Stimulated activated CD8-positive, alpha-beta memory T cell treated with anti-CD3 and anti-CD28 coated beads, Interleukin-15, amount 100 ng/mL, for 4 hours (primary cell): ENCODE measurements at places on chromosomes 16 and 17.

DNA sequence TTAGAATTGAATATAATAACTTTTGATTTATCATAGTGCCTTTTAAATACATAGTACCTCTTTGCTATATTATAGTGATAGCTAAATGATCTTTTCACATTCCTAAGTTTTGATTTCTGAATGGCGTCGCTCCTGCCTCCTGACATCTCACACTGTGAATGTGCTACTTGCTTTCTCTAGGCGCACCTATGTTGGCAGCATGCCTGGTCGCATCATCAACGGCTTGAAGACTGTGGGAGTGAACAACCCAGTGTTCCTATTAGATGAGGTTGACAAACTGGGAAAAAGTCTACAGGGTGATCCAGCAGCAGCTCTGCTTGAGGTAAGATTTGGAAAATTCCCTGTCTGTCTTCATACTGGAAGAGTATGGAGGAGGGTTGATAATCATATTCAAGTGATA lies 29.8 kb upstream of the ABCC11 start:
- DNase-seq = no peak

DNA sequence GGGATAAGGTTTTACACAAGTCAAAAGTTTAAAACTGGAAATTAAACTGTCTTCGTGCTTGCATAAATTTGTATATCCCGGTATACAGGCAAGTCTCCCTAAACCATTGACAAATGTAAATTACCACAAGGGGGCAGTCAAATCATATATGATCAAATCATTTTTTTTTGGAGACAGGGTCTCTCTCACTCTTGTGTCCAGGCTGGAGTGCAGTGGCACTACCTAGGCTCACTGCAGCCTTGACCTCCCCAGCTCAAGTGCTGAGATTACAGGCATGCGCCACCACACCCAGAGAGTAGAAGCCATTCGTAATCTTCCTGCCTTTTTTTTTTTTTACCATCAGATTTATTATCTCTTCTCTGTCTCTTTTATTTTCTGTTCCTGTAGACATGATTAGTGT lies 18.5 kb downstream of the TOP2A start:
- DNase-seq = no peak

- no peak for DNase-seq
Observed at GRCh38 chr17:17710728-17711541, 29.7 kb downstream of the RAI1 start.

DNA sequence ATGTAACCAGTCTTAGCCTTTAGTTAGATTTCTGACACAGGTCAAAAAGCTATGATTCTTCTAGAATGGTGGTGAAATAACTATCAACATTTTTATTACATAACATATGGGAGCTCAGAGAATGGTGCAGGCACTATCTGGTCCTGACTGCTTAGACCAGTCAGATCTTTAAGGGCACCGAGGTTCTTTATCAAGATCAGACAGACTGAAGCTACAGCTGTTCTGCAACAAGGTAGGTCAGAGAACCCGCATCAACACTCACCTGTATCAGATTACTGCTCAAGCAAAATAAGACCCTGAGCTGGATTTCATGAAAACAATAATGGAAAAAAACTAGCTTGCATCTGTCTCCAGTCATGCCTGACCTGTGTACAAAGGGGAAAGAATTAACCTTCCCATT lies 160.4 kb downstream of the KCNJ2 start:
- no peak for DNase-seq

- DNase-seq = no peak
Observed at GRCh38 chr17:9521062-9521461, 54.6 kb downstream of the STX8 start.

DNA sequence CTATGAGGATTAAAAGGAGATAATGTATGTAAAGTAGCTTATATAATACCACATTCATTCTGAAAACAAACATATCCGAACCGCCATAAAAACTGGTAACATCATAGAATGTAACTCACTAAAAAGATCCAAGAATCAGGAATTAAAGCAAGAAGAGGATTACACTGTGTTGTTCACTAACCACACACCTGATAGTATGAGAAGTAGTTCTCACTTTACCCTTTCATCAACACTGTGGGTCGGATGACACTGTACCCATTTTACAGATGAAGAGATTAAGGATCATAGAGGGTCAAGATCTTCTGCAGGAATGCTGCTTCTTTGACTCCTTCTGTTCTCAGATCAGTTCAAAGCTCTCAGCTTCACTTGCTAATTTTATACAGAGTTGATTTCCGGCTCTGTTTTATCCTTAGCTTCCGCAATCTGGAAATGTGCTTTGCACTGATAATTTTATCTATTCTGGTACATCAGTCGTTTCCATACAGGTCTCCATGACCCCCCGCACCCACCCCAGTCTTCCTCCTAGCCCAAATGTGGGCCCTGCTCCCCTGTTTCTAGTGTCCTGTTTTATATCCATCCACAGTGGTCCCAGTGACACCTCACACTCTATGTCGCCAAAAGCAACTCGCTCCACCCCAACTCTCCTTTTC lies 288.6 kb upstream of the CCL2 start:
- no peak for DNase-seq

DNA sequence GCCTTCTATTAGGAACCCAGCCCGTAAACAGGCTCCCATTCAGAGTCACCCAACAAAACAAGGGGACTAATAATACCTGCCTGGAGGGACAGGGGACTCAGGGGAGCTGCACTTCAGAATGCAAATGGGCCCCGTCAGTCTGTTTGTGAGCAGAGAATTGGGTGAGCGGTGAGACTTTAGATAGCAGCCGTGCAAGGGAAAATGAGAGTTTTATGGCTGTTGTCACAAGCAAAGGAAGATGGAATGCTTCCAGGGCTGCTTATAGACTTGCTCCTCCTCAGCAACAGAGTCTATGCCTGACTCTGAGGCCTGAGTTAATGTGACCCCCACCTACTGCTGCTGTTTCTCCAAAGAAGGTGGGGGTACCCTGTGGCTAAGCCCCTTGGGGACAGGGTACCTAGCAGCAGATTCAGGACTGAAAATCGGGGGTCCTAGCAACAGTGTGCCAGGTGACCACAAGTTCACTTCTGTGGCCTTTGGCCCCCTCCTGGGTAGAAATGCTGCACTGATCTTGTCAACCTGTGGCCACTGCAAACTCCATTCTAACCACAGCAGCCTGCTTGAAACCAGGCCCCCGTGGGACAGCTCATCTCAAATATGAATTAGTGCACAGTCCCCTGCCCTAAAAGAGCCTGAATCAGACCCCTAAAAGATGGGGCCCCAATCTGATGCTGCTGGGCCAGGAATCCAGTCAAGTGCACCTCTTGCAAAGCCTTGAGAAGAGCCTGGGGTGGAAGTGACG lies 126.4 kb downstream of the C16orf78 start:
- no peak for DNase-seq

- peak; percentile 46 for DNase-seq
Observed at GRCh38 chr17:29615048-29615385, 7.7 kb downstream of the CORO6 start.

- DNase-seq = no peak
Observed at GRCh38 chr16:53974484-53975080, 270.6 kb downstream of the FTO start.

DNA sequence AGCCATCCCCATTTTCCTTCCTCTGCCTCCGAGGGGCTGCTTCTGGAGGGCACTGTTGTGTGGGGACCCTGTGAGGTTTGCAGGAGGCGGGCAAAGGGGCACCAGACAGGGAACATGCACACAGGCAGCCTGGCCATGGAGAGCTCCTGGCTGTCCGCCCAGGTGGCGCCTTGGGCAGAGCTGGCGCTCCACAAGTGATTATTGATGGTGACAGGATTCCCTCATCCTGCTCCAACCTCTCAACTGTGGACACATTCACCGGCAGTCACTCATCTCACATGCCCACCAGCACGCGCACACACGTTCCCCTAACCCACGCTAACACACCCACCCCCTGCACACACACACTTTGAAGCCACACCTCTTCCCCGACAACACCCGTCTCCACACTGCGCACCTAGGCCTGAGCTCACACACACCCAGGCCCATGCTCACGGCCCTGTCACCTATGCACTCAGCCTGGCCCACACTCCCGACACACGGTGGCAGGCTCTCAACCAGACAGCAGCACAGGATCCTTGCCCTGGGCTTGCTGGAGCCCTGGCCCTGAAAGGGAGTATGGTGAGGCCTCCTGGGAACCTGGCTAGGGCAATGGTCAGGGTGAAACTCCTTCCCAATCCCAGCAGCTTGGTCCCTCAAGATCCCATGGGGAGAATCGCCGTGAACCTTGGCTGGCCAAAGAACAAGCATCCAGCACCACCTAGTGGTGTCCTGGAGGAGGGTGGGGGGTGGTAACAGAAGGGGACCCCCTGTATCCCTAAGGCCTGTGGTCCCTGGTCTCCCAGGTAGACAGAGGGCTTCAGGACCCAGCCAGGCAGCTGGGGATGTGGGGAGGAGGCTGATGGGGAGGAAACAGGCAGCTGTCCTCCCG lies 3.6 kb downstream of the PNMT start:
- no peak for DNase-seq

- DNase-seq = no peak
Observed at GRCh38 chr17:59488805-59489204, 76.6 kb upstream of the DHX40 start.

- no peak for DNase-seq
Observed at GRCh38 chr16:13906168-13907089, 13.5 kb upstream of the ERCC4 start.

DNA sequence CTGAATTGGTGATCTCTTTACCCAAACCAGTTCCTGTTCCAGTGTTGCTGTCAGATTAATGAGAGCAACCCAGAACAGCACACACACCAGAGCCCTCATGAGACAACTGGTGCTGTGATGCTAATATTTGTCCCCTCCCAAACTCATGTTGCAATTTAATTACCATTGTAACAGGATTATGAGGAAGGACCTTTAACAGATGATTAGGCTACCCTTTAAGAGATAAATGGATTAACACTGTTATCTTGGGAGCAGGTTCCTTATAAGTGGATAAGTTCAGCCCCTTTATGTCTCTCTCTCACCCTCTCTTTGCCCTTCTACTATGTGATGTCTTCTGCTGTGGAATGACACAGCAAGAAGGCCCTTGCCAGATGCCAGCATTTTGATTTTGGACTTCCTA lies 1.1 kb upstream of the CCDC182 start:
- DNase-seq = no peak

GRCh38 chr17:72600934-72601333 lies 480.1 kb downstream of the SOX9 start:
- DNase-seq = no peak

- DNase-seq = no peak
Observed at GRCh38 chr16:51049276-51049675, 101.8 kb downstream of the SALL1 start.

DNA sequence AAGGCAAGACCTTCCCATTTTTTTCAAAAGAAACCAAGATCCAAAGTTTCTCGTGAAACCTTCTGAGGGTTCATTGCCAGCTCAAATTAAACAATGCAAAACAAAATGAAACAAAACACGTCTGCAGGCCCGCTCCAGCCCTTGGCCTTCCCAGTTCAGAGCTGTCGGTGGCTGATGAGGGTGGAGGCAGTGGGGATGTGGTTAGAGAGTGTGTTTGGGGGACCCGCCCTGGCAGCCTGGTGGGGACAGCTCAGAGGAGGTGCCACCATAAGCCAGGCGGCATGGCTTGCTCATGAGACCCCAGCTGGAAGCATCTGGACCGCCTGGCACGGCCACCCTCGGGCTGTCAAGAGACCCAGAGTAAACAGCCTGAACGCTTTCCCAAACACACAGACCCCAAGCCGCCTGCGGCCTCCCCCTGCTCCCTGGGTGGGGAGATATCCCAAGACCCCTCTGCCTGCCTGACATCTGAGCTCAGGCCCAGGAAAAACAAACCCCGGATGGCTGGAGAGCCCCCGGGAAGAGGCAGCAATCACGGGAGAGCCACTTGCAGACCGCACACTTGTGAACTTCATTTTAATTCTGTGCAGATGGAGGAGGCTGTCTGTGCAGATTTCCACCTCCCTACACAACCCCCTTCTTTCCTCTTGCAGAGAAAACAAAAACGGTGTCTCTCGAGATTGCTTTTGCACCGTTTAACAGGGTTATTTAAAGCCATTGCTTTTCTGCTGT lies 35.4 kb upstream of the LITAF start:
- DNase-seq = no peak

- DNase-seq = no peak
Observed at GRCh38 chr16:74291577-74292208, 4.9 kb upstream of the PSMD7 start.

DNA sequence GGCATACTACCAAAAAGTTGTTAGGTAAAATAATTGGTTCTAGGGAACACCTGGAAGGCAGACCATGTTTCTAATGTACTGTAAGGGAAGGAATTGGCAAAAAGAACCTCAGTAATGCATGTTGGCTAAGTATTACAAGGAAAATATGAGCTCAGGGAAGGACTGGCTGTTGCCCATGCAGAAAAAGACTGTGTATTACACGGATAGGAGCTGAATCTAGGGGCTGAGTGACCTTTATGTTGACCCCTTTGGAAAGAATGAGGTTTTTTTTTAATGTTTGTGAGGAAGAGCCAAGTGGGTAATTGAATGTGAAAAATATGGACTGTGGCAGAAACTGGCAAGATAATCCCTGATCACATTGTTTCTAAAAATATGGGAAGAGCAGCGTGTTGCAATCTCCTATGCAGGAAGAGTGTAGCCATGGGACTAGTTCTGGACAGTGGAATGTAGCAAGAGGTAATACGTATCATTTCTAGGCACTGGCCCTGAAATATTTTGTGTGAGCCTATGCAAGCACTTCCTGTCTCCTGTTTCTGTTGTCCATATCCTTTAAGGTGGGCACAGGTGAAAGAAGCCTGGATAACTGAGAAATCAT lies 95.1 kb upstream of the CNTNAP4 start:
- DNase-seq = no peak

DNA sequence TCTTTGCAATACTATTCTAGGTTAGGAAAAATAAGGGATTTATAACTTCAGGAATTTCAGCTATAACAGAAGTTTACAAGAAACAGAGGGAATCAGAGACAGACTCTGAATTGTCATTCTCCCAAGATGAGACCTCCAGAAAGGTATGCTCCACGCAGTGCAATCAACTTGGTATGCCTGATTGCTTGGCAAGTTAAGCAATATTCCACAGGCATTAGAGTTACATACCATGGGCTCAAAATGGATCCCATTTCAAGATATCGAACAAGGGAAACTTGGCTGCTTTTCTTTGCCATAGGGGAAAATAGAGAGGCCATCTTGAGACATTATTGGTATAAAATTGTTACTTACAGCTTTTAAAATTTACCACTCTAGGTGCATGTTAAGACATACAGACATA lies 615.6 kb upstream of the SOX9 start:
- no peak for DNase-seq

GRCh38 chr17:56870081-56870651 lies 36.2 kb downstream of the DGKE start:
- DNase-seq = no peak

GRCh38 chr16:70582280-70582978 lies 58.8 kb downstream of the SF3B3 start:
- no peak for DNase-seq

- DNase-seq = no peak
Observed at GRCh38 chr17:49775546-49776260, 11.8 kb upstream of the FAM117A start.

GRCh38 chr17:73620414-73620813 lies 23.8 kb downstream of the SDK2 start:
- no peak for DNase-seq
